ENCODE measurements at places on chromosomes 2 and 18.

- H3K27me3 ChIP-seq: no peaks in the 10 kb centered on the region
- peaks cover 2% of the 10 kb centered on the region for H3K4me1 ChIP-seq
- H3K27ac ChIP-seq: no peak overlapping the region
- H3K36me3 ChIP-seq: no peaks in the 10 kb centered on the region
- no peak overlapping the region for H3K4me3 ChIP-seq
Observed at GRCh38 chr2:101405351-101405899, 18.1 kb upstream of the CREG2 start.

DNA sequence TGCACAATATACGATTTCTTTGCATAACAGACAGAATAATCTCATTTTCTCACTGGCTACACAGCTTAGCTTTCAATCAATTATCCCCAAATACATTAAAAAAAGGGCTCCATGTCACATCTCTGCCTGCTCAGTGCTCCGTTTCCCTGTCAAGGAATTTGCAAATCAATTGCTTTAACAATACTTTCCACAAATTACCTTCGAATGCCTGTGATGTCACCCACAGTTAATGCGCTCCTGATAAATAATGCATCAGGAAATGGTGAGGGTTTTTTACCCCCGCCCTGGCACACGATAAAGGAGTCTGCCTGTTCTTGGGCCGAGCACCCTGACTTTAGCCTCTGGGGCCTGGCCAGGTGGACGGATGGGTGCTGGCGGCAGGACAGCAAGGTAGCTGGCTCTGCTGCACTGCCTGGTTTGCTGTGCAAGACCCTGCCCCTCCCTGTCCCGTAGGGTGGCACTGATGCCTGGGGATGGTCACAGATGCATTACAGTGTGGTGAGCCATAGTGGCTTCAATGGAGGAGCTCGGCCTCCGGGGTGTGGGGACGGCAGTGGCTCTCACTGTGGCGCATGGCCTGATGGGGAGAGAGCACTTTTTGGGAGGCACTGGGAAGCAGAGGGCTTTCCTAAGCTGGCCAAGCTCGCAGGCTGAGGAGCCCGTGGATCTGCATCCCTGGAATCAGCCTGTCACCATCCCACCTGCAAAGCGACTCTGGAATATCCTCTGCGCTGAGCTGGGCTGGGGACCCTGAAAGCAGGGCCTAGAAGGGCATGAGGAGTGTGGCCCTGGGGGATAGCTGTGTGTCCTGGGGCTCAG lies 88.3 kb upstream of the HS6ST1 start:
- no peaks in the 10 kb centered on the region for H3K36me3 ChIP-seq
- no peak overlapping the region for H3K27ac ChIP-seq
- no peak for DNase-seq
- no peak overlapping the region for H3K4me3 ChIP-seq

- no peaks in the 10 kb centered on the region for H3K27me3 ChIP-seq
- H3K36me3 ChIP-seq: no peaks in the 10 kb centered on the region
- H3K4me1 ChIP-seq: no peaks in the 10 kb centered on the region
- H3K4me3 ChIP-seq: no peak overlapping the region
- no peak overlapping the region for H3K27ac ChIP-seq
Observed at GRCh38 chr2:236855866-236856847, 229.5 kb upstream of the COPS8 start.

DNA sequence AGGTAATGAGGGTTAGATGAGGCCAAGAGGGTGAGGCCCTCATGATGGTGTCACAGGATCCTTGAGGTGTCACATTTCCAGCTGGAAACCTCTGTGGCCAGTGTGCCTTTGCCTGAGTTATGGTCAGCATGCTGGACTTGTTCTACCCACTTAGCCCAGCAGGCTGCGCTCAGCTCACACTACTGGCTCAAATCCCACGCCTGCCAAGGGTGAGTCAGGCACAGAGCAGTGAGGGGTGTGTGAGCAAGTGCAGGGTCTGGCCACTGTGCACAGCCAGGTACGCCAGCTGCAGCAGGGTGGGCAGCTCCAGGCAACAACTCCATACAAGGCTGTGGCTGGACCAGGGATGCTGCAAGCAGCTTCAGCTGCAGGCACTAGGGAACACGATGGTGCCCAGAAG lies 616.6 kb upstream of the FSHR start:
- H3K36me3 ChIP-seq: no peaks in the 10 kb centered on the region
- no peak overlapping the region for H3K4me3 ChIP-seq
- DNase-seq: no peak
- no peak overlapping the region for H3K27ac ChIP-seq
- H3K4me1 ChIP-seq: no peaks in the 10 kb centered on the region

DNA sequence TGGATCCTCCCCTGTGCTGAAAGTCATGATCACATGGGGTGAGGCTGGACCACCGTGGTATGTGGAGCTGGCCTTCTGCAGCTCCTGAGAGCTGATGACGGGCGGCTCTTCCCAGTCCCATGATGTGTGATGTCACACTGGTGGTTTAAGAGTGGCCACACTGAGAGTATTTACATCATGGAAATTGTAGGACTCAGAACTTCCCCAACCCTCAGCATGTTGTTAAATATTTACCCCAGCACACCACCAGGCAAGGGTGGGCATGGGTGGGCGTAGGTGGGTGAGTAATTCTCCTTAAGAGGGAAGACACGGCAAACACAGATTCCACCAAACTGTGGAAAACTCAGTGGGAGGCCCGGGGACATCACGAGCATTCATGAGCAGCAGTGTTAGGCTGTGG lies 106.8 kb downstream of the ALPK2 start:
- DNase-seq: no peak
- H3K27me3 ChIP-seq: peaks cover 10% of the 10 kb centered on the region
- H3K27ac ChIP-seq: no peak overlapping the region
- peaks cover 26% of the 10 kb centered on the region for H3K4me1 ChIP-seq

DNA sequence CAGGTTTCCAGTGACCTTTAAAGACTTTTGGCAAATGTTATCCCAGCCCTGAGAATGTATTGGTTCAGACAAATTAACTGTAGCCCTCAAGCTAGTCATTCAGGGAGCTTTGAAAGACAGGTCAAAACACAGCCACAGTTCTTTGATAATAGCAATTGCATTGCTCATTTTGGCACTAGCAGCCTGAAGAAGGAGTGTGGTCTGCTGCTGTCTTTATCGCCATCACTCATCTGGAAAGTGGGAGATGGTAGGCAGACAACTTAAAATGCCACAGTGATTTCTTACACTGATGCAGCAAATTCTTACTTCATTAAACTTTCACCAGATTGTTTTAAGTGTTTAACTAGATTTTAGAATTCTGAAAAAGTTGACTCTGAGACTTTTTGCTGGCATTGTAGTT lies 47.2 kb downstream of the DOK6 start:
- H3K36me3 ChIP-seq: no peaks in the 10 kb centered on the region
- H3K27ac ChIP-seq: no peak overlapping the region
- H3K4me3 ChIP-seq: no peak overlapping the region
- no peaks in the 10 kb centered on the region for H3K4me1 ChIP-seq

DNA sequence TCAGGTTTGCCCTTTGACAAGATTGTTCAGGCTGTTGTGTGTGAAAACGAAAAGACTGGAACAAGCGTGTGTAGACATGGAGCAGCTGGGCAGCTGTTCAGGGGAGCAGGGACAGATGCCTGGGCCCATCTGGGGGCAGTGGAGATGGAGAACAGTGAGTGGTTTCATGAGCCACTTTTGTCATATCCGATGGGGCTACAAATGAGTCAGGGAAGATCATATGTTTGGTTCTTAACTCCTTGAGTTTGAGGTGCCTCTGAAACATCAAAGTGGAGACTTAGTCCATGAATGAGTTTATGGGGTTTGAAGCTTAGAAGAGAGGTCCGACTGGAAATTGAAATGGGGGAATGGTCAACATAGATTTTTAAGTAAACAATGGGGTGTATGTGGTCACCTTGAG lies 9.3 kb upstream of the PLB1 start:
- no peak overlapping the region for H3K4me3 ChIP-seq
- no peak for DNase-seq
- peaks cover 3% of the 10 kb centered on the region for H3K27me3 ChIP-seq
- peaks cover 2% of the 10 kb centered on the region for H3K4me1 ChIP-seq
- H3K36me3 ChIP-seq: no peaks in the 10 kb centered on the region
- H3K27ac ChIP-seq: no peak overlapping the region

- no peak overlapping the region for H3K4me3 ChIP-seq
- H3K27ac ChIP-seq: no peak overlapping the region
- no peak for DNase-seq
Observed at GRCh38 chr2:29323301-29323700, 208.1 kb downstream of the CLIP4 start.

All from activated T-helper 2 cell treated with anti-CD3 and anti-CD28 coated beads, Interferon-gamma antibody, Interleukin-2, Interleukin-4, amounts not matched to agents 10 μg/mL and 5 μg/mL and 100 μg/mL, durations not matched to agents 14 hours and 24 hours and 36 hours (primary cell).